ENCODE measurements at places on chromosomes 1 and 21.

GRCh38 chr1:240417317-240417716 lies 194.6 kb downstream of the GREM2 start:
- no peak for DNase-seq

- DNase-seq, result no peak
These were observed 195.2 kb upstream of the JUN start for GRCh38 chr1:58979086-58979485.

- no peak for DNase-seq
These were observed 23.1 kb upstream of the PTPRF start for GRCh38 chr1:43507296-43508295.

GRCh38 chr1:43991200-43991475 lies 261 bp upstream of the CCDC24 start:
- DNase-seq, result no peak

- DNase-seq, result no peak
These were observed 9.7 kb downstream of the SFT2D2 start for GRCh38 chr1:168235548-168235885.

DNA sequence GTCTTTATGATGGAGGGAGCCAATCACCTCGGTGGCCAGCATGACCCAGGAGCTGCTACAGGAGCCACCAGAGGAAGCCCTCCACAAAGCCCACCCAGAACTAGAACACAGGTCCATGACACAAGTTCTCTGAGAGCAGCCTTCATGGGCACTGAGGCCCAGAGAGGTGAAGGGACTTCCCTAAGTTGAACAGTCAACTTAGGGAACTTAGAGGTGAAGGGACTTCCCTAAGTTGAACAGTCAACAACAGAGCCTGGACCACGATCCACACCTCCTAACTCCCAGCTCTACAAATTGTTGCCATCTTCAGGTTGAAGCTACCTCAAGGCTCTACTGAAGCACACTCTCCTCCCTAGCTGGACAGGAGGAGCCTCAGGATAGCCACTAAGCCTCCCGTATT lies 132.7 kb downstream of the CCDC185 start:
- no peak for DNase-seq

DNA sequence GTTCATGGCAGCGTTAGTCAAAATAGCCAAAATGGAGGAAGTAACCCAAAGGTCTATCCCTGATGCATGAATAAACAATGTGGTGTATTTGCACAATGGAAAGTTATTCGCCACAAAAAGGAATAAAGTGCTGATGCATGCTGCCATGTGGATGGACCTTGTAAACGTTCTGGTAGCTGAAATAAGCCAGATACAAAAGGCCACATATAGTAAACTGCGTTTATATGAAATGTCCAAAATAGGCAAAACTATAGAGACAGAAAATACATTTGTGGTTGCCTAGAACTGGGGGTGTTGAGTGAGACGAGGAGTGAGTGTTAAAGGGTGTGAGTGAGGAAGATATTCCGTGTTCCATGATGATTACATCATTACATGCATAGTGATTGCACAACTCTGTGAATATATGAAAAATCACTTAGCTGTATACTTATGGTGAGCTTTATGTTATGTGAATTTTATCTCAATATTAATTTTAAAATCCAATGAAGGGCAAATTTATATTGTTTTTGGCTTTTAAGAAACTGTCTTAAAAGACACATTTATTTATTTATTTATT lies 321.3 kb downstream of the KIF26B start:
- no peak for DNase-seq

DNA sequence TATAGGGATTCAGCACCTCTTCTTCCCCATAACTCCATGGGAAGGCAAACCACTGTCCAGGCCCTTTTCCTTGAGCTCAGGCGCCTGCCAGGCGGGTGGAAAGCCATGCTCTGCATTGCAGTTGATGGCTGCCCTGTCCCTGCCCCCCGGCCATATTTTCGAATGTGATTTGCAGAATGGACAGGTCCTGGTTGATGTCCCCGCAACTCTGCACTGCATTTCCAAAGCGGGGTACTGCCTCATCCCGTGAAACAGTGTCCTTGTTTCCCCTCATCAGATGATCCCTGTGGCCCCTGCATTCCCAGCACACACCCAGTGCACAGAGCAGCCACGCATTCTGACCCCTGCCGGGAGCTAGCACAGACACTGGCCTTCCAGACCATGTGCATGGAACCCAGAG lies 33.7 kb upstream of the SCMH1 start:
- DNase-seq, result no peak

GRCh38 chr1:109933856-109934711 lies 23.4 kb downstream of the CSF1 start:
- DNase-seq, result no peak

- DNase-seq, result no peak
These were observed 367.4 kb downstream of the RPS6KC1 start for GRCh38 chr1:213418268-213419071.

DNA sequence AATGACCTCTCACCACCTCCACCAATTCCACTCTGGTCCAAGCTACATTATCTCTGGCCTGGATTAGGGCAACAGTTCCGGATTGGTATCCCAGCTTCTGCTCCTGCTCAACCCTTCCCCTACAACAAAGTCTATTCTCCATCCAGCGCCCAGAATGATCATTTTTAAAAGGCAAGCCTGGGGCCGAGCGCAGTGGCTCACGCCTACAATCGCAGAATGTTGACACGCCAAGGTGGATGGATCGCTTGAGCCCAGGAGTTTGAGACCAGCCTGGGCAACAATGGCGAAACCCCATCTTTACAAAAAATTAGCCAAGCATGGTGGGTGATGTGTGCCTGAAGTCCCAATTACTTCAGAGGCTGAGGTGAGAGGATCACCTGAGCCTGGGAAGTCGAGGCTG lies 2.2 kb downstream of the LYST start:
- no peak for DNase-seq

GRCh38 chr1:30411206-30411605 lies 312.2 kb downstream of the MATN1 start:
- DNase-seq, result no peak

GRCh38 chr1:44483089-44483874 lies 78.2 kb downstream of the RNF220 start:
- DNase-seq, result no peak

GRCh38 chr1:34070201-34070836 lies 94.7 kb downstream of the CSMD2 start:
- DNase-seq, result no peak

GRCh38 chr1:200893411-200893901 lies 1.2 kb upstream of the INAVA start:
- DNase-seq, result no peak

DNA sequence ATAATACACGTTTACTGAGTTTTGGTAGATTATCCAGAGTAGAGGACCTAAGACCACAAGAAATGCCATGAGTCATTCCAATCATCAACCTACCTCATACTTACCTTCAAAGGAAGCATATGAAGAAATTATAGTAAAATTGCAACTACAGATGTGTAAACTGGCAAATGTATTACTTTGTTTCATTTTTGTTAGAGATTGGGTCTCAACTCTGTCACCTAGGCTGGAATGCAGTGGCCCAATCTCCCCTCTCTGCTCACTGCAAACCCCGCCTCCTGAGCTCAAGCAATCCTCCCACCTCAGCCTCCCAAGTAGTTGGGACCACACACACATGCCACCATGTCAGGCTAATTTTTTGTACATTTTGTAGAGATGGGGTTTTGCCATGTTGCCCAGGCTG lies 5.2 kb downstream of the TMCO1 start:
- DNase-seq, result no peak

DNA sequence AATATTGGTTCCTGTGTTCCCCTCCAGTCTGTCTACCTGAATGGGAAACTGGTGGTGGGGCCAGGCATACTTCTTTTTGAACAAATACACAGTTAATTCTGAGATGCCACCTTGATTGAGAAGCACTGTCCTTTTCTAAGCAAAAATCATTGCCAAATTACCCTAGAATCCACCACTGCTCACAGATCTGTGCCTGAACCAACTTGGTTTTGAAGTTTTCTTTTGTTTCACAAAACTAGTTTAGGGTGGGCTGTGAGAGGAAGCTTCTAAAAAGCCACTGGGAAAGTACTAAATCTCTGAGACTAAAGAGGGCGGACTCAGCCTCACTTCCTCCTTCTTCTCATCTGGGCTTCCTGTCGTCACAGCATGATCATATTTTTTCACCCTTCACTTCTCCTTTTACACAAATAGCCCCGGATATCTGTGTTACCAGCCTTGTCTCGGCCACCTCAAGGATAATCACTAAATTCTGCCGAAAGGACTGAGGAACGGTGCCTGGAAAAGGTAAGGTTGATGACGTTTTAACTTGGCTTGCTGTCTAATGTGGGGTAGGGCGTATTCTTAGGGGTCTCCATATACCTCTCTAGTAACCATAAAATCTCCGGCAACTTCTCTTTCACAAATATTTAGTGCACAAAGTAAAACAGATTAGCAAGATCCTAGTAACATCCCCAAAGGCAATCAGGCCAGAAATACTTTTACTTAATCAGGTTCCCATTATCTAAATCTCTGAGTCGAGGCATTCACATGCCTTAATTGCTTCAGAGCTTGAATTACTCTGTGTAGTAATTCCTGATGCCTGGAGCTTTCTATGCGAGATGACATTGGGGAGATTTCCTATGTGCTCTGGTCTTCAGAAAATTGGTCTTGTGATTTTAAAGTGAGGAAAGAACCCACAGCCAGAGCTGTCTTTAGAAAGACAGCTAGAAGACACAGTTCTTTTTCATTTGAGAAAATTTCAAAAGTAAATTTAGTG lies at the start of gene CD53:
TSS of gene CD53 (plus strand) at position 404 of the 976 bp plus-strand sequence. CDS start 18,261 bp downstream, outside the sequence.
- no peak for DNase-seq

DNA sequence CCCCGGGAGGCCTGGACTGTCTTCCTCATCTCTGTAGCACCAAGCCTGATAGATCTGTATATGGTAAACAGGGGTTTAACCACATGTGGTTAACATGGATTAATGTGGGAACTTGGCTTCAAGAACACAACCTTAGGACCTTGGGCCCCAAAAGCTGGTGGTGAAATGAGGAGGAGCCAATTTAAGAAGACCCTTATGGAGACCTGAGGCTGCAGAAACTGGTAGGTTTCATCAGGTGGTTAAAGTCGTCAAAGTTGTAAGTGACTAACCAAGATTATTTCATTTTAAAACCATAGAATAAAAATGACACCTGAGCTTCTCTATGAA lies 14.0 kb downstream of the THEMIS2 start:
- DNase-seq, result no peak

Measured in cortex of kidney (tissue), 1 donor.